ENCODE measurements at places on chromosomes 1 and 21. TPM values are rescaled to one million over a fixed set of nuclear protein-coding genes. Genes with fewer than 3 reads are reported as not detected.

COL8A2 gene
- total RNA-seq = 4.8 TPM

C8B gene
- not detected for total RNA-seq

CYYR1 gene
- total RNA-seq = 10.9 TPM

SERTAD4 gene
- total RNA-seq = 2.2 TPM

POU3F1 gene
- 0.86 TPM for total RNA-seq

EPHA10 gene
- total RNA-seq = not detected

ZNF670 gene
- total RNA-seq = 3.6 TPM

VWA5B1 gene
- total RNA-seq = not detected

ANGPTL1 gene
- total RNA-seq = not detected

ADGRL2 gene
- 10.6 TPM for total RNA-seq

SZRD1 gene
- total RNA-seq = 68.5 TPM

SLFNL1 gene
- not detected for total RNA-seq

SLAMF7 gene
- total RNA-seq = 0.19 TPM

SPATA46 gene
- not detected for total RNA-seq

RGS2 gene
- total RNA-seq = 7.2 TPM

LY9 gene
- total RNA-seq = not detected

HSPG2 gene
- total RNA-seq = 164 TPM

TMIGD3 gene
- not detected for total RNA-seq

ORC1 gene
- total RNA-seq = 12.3 TPM

OR14C36 gene
- total RNA-seq = not detected

RNPC3 gene
- total RNA-seq = 5.7 TPM

TMEM82 gene
- not detected for total RNA-seq

SLAMF1 gene
- not detected for total RNA-seq

SRSF11 gene
- total RNA-seq = 59.0 TPM

ALG14 gene
- total RNA-seq = 1.3 TPM

GUCA2A gene
- not detected for total RNA-seq

SDC3 gene
- 5.4 TPM for total RNA-seq

UTS2 gene
- not detected for total RNA-seq

Measured in hair follicular keratinocyte (primary cell).